ENCODE measurements at places on chromosomes 3 and 15.

DNA sequence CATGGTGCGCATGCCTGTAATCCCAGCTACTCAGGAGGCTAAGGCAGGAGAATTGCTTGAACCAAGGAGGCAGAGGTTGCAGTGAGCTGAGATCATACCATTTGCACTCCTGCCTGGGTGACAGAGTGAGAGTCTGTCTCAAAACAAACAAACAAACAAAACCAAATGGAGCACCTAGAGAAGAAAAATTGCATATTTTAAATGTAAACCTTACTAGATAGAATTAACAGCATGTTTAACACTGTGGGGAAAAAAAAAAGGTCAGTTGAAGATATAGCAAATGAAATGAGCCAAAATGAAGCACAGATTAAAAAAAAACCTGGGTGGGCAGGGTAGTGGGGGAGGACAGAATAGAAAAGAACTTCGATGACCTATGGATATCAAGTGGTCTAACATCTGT, 7.3 kb downstream of the PPP1R14D start:
- DNase-seq, result no peak

GRCh38 chr3:197989651-197990050, 29.6 kb downstream of the LMLN start:
- no peak for DNase-seq

DNA sequence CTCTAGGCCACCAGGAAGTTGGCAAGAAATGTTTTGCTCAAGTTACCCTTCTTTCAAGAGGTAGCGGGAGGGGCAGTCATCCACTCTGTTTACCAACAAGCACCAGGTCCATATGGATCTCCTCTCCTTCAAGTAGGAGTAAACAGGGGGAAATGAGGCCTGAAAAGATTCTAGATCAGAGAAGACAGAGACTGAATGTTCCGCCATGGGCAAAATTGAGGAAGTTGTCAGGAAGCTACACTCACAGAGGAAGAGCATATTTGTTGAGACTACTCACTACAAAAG, 81.6 kb downstream of the KLF15 start:
- DNase-seq, result no peak

- DNase-seq, result no peak
Measured at GRCh38 chr3:125072301-125072700, 16.5 kb upstream of the HEG1 start.

- no peak for DNase-seq
Measured at GRCh38 chr3:106317141-106318055, 448.6 kb upstream of the CBLB start.

DNA sequence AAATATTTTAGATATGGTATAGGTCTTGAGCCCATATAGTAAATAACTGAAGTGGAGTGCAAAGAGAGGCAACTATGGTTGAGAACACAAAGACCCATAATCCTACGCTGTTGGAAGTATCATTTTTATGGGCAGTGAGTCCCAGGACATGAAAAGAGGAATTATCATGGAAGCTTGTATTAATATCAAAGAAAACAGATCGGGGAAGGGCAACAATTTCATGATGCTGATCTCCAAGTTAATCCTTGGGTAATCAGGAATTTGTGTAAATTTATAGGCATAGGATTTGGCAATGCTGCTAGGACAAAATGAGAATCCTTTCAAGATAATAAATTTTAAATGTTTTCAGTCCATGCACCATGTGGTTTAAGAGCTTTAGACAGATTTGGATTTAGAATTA, 40.2 kb upstream of the PYDC2 start:
- no peak for DNase-seq

DNA sequence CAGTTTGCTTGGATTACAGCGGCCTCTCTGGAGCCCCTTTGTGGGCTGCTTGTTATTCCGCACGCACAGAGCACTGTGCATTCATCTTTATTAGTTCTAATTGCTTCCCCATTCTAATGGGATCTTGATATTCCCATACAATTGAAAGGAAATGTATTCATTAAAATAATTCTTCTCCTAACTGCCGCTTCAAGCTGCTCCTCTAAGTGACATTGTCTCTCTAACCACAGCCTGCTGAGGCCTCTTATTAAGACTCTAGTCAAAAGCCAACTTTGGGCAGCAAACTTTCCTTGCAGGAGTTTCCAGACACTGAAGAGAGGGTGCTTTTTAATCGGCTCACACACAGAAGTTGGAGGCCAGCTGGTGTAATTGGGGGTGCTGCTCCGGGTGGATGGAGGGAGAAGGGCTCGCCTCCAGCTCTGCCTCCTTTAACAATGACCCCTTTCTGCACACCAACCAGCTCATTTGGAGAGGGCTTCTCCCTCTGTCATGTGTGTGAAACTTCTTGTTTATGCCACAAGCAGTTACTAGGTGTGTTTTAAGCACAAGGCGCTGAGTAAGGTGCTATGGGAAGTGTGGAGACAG, 5.6 kb upstream of the MAGEF1 start:
- no peak for DNase-seq

- DNase-seq, result no peak
Measured at GRCh38 chr3:17581421-17582080, 160.9 kb downstream of the TBC1D5 start.

- peak; percentile 27 for DNase-seq
Measured at GRCh38 chr15:68278595-68279405, 1.3 kb downstream of the FEM1B start.

DNA sequence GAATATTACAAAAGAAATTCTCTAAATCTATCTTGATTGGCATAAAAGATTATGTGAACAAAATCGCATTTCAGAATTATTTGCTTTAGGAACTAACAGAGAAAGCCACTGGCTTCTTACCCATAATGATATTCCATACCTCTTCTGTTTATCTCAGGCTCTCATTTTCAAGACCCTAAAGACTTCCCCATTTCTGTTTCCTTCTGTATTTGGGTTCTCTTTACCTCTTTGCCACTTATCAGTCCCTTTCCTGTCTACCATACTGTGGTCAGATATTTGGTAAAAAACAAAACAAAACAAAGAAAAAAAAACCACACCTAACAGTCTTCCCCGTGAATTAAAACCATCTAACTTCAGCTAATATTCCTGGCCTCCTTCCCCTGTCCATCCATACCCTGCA, 108.5 kb downstream of the LRRC28 start:
- no peak for DNase-seq

- no peak for DNase-seq
Measured at GRCh38 chr3:158864492-158864891, 62.6 kb downstream of the MFSD1 start.

DNA sequence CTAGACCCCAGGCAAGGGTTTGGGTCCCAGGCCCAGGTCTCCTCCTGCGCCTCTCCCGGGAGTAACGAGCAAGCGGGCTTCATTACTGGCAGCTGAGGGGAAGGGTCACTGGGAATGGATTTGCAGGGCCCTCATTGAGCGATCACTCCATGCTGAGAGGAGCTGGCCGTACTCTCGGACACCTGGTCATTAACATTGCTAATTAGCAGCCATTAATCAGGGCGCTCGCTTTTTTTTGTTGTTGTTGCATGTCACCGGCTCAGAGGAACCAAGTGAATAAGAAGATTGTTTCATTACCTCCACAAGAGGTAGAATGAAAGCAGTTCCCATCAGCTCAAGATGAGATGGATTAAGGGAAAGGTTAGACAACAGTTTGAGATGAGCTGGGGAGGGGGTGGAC, 293.0 kb upstream of the ATP11B start:
- no peak for DNase-seq

GRCh38 chr3:71565976-71566375, 17.6 kb downstream of the FOXP1 start:
- DNase-seq, result no peak

- no peak for DNase-seq
Measured at GRCh38 chr3:185718736-185719593, 105.9 kb downstream of the IGF2BP2 start.

DNA sequence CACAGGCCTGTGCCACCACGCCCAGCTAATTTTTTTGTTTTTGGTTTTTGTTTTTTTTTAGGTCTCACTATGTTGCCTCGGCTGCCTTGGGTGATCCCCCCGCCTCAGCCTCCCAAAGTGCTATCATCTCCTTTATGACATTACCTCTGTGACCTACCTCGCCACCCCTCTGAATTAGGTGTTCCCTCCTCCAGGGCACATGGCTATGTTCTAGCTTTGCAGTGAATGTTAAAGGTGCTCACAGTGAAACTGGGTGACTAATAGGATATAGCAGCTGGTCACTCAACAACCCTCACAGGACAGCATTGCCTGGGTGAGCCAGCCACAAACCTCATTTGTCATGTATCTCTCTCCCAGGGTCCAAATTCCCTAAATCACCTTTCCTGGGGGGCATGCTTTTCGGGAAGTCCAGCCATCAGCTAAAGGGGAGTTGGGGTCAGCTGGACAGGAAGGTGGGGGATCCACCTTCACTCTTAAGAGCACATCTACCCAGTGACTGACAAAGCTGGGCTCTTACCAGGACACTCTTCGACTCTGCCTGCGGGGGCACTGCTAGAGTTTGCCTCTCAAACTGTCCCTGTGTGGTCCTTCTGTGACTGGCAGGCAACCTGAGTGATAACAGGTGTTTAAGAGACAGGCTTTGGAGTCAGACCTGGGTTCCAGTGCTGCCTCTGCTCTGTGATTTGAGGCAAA, 1.6 kb upstream of the TTLL3 start:
- DNase-seq, result peak; percentile 48

DNA sequence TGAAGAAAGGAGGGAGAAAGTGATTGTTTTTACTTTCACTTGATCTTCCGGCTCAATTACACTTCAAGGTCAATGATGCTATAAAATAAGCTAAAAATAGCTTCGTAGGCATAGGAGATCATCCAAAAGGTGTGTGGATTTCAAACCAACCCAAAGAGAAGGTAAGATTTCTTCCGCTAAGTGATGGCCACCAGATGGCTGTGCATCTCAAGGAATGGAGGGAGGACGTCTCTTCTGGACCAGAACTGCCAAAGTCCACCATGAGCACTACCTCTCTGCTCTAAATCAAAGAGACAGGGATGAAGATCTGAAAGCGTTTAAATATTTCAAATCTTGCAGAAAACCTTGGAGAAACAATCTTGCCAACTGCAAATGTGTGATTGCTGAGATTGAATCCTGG, 199.1 kb upstream of the ZPLD1 start:
- no peak for DNase-seq

- DNase-seq, result no peak
Measured at GRCh38 chr3:102156426-102156825, 278.4 kb upstream of the ZPLD1 start.

GRCh38 chr3:99500485-99500884, 137.9 kb upstream of the COL8A1 start:
- no peak for DNase-seq

Data from HEK293T (cell line).